ENCODE measurements at places on chromosomes 13 and 19. TPM values are rescaled to one million over a fixed set of nuclear protein-coding genes. Genes with fewer than 3 reads are reported as not detected.

- no peak for DNase-seq
Observed at GRCh38 chr13:51520524-51520923, 63.7 kb upstream of the WDFY2 start.

- no peak for DNase-seq
Observed at GRCh38 chr13:100854006-100854405, 179.4 kb upstream of the TMTC4 start.

GJB6 gene
- polyA plus RNA-seq = 2.8 TPM

- DNase-seq = no peak
Observed at GRCh38 chr19:46674416-46675178, 13.6 kb upstream of the DACT3 start.

GRCh38 chr13:34620074-34620850 lies 321.8 kb upstream of the NBEA start:
- no peak for DNase-seq

ZNF724 gene
- polyA plus RNA-seq = 0.51 TPM

KLK12 gene
- polyA plus RNA-seq = not detected

DNA sequence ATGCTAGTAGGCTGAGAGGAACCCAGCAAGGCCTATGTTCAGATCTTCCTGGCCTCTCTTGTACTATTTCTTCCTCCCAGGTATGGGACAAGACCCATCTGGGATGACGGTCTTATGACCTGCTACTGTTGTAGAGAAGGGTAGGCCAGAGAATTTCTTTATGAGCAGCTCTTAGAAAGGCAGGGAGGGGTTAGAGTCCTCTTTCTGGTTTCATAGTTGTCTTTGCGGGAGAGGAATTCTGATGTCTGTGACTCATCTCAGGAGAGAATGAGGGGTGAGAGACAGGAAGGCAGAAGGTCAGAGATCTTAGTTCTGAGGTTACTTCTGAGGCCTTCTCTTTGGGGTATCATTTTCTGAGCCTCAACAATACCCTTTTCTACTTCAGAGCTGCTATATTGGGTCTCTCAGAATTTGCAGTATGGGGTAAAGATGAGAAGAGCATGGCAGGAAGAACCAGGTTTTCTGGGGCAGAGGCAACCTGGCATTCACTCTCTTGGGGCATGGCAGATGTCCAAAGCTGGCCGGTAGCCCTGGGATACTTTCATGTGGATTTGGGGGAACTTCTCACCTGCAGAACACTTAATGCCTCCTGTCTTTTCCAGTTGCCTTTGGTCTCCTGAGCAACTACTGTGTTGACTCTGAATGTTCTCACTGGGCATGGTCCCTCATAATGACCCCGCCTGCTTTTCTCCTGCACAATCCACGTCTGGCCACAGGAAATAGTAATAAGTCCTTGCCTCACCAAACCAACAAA lies 154.4 kb downstream of the GGACT start:
- no peak for DNase-seq

- DNase-seq = no peak
Observed at GRCh38 chr19:18674616-18675015, 8.9 kb upstream of the CRTC1 start.

DNA sequence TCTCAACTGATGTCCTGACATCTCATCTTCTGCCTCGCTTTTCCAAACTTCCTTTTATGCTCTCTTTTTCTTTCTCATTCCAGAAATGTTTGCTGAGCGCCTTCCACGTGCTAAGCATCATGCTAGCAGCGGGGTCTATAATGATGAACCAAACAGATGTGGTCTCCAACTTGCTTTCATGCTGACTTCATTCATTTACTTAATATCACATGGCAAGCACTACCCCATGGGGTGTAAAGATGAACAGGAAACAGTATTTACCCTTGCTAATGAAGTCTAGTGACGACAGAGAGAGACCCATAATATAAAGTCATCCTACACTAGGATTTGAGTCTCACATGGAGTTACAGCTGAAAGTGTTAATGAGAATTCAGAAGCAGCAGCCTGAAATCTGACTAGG lies 21.6 kb upstream of the URAD start:
- DNase-seq = no peak

GRCh38 chr19:7104747-7105447 lies 35.4 kb downstream of the ZNF557 start:
- DNase-seq = no peak

LILRA5 gene
- 7.3 TPM for polyA plus RNA-seq

LMTK3 gene
- 0.72 TPM for polyA plus RNA-seq

SHISA2 gene
- polyA plus RNA-seq = 0.28 TPM
